OCI-LY7 (cell line): ENCODE measurements at places on chromosomes 5 and 9.

DNA sequence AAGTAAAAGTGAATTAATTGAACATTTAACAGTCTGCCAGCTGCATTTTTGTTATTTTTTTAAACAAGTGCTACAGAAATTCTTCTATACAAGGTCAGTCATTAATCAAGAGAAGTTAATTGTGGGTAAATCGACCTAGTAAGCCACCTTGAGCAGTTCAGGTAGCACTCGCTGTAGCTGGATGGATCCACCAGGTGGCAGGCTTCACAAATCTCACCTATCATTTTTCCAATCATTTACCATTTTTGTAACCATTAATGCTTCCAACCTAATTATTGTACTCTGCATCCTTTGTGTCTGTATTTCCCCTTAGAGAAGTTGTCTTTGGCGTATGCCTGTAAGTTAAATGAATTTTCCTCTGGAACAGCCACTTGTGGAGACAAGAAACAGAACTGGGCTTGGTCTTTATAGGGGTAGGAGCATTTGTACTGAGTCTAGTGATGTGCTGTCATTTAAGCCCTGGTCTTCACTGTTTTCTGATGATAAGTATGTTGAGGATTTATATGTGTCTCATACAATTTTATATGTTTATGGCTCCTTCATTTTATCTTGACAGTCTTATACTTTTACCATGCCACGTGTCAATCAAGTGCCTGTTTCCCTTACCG is 39.5 kb downstream of the CD180 start:
- peak; percentile 68 for DNase-seq

- peak; percentile 5 for DNase-seq
These were observed 17.0 kb upstream of the RPS23 start for GRCh38 chr5:82295144-82295543.

DNA sequence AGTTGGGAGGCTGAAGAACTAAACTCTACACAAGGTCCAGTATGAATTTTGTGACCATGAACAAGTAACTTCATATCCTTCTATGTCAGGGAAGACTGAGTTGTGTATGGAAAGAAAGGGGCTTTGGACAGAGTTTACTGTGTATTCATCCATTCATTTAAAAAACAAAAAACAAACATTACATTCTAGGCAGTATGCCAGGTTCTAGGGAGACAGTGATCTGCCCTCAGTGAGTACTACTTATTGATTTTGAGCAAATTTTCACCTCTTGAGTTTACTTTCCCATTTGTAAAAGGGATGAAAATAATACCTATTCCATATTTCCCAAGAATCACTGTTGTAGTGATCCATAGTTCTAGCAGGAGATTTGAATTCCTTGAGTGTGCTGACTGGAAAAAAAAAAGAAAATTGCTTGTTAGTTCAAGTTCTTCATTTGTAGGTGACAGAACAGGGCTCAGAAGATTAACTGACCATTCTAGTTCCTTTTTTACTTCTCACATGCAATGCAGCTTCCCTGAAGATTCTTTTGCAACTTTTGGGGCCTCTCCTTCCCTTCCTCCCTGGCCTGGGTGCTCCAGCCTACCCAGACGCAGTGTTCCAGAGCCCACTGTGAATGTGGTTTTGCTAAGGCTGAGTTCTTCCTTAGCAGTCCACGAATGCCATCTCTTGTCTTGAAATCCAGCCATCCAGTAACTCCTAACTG is 2.6 kb upstream of the GAPVD1 start:
- no peak for DNase-seq

DNA sequence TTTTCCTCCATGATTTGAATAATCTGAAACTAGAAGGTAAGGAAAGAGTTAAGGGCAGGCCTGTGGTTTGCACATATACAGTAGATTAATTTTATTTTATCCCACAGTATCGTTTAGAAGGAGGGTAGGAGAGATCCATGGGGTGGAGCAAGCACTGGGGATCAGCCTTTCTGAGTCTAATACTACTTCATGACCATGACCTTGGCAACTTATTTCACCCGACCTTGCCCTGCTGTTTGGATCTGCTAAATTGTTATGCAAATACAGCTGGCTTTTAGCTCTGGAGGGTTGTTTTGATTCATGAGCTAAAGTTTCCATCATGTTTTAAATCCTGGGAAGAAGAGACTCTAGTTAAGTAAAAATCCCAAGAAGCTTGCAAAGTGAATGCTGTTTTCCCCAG is 864 bp upstream of the GRIN3A start:
- no peak for DNase-seq

- DNase-seq: no peak
These were observed 93.9 kb upstream of the EDIL3 start for GRCh38 chr5:84478603-84479002.
